ENCODE measurements at places on chromosomes 6 and 20. TPM values are rescaled to one million over a fixed set of nuclear protein-coding genes. Genes with fewer than 3 reads are reported as not detected.

- no peak for ATAC-seq
Measured at GRCh38 chr6:158852312-158853071, 33.3 kb upstream of the EZR start.

DNA sequence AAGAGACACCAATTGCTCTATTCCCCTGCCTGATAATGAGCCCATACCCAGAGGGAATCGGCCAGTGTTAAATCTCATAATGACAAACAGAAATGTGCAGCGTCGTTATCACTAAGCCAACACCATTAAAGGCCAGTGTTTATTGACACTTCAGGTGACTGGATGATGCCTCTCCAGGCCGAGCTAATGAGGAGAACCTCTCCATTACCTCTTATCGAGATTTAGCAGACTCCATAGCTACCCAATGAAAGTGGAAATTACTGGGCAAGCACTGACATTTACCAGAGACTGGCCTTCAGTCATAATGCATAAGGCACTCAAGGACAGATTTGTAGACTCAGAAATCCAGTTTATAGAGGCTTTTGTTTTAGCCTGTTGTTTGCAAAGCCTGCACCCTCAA, 669.5 kb downstream of the MAFB start:
- ATAC-seq = no peak

GRCh38 chr6:167392631-167393316, 67.9 kb downstream of the TTLL2 start:
- no peak for ATAC-seq

DNA sequence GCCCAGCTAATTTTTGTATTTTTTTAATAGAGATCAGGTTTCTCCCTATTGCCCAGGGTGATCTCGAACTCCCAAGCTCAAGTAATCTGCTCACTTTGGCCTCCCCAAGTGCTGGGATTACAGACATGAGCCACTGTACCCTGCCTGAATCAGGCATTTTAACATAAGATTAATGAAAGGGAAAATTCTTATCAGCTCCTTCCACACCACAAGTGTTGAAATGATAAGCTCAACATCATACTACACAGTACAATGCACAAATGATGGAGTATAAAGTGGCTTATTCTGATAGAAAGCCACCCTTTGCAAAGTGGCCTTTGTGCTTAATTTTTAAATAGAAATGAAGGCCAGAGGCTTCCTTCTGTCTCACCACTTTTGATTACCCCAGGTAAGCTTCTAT, 71.3 kb upstream of the MCHR2 start:
- ATAC-seq = no peak

- no peak for ATAC-seq
Measured at GRCh38 chr6:25570578-25570977, 81.4 kb upstream of the SCGN start.

DNA sequence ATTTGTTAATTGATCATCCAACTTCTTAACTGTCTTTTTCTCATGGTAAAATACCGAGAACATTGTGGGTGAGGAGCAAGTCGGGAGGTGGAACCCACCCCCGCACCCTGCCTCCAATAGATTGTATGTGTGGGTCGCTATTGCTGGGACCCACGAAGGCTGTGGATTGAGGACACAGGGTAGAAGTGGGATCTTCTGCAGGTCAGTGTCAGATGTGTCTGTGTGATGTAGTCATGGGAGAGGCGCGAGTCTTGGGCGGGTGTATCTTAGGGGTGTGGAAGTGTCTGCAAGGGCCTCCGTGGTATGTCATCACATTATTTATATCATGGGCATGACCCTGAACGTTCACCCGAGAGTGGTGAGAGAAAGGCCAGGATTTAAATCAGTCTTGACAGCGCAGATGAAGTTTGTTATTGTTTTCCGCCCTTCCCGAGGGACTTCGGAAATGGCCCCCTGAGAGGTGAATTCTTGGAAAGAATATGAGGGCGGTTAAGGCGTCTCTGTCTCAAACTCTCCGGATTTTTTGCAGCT, 472 bp upstream of the PAQR8 start:
- peak; percentile 33 for ATAC-seq

DNA sequence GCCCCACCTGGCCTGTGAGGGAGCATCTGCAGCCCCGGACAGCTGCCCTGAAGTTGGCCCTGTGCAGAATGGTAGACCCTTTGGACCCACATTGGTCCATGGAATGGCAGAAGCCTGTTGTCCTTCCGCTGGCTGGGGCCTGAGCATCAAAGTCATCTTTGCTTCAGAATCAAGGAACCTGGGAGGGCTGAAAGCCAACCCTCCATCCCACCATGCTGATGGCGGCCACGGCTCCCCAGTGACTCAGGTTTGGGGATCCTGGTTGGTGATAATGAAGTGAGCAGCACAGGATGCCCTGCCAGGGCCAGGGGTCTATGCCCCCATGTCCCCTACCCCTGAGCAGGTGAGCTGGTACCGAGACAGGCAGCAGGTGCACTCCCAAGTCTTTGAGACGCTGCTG, 52.8 kb downstream of the YTHDF1 start:
- no peak for ATAC-seq

DNA sequence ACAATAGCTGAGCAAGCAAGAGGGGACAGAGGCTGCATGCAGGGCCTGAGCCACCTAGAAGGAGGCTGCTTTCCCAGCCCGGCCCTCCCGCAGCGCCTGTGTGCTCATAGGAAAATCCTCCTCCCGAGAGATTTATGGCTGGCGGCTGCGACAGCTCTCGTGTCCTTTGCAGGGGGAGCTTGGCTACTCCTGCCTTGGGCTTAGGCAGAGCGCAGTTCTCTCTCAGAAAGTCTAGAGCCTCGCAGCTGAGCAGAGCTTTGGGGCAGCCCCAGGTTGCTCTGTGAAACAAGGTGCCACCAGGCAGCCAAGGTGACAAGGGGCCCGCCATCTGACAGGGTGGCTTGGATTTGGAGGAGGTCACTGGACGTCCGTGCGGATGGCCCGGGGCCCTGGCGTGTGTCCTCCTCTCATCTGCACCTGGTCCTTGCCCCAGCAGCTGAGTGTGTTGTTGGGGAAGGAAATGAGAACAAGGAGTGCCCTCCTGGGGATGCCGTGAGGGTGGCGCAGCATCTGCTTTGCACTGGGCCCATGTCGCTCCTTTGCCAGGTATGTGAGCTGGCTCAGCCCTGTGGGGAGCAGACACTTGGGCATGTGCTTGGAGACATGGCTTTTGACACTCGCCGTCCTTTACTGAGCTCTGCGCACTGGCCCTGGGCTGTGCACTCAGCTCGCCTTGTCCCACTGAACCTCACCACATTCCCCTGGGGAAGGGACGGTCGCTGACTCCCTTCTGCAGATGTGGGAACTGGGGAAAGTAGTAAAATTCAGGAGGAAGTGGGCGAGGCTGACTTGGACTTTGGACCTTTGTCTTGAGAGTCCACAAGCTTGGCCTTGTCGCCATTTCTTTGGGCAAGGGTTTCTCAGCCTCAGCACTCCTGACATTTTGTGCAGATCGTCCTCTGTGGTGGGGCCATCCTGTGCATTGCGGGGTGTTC, 41.9 kb downstream of the EDN3 start:
- ATAC-seq = no peak

DNA sequence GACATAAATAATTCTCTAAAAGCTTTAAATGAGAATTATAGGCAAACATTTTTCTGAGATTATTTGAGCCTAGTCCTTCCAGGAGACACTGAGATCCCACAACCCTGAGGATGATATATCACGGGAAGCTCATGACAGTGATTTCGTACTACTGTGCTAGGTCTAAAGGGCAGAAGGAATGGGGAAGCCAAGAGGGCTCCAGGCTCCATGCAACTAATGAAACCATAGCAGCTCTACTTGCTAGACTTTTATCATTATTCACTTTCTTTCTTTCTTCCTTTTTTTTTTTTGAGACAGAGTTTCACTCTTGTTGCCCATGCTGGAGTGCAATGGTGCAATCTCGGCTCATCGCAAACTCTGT, 57.3 kb upstream of the SGK1 start:
- ATAC-seq = no peak

- no peak for ATAC-seq
Measured at GRCh38 chr6:125791151-125791819, 525 bp downstream of the NCOA7 start.

- ATAC-seq = no peak
Measured at GRCh38 chr6:88342336-88342735, 176.2 kb upstream of the CNR1 start.

The ALDH8A1 gene
- total RNA-seq = 1.2 TPM

Measured in gastroesophageal sphincter (tissue), 4 donors.